Left lung (tissue), 14 donors: ENCODE measurements at places on chromosomes 6 and 20. TPM values are rescaled to one million over a fixed set of nuclear protein-coding genes. Genes with fewer than 3 reads are reported as not detected.

The FAM120B gene
- 34.0 TPM for polyA plus RNA-seq

- DNase-seq, result peak; percentile 56
Measured at GRCh38 chr6:53112404-53112803, 36.2 kb downstream of the GCM1 start.

The TFB1M gene
- polyA plus RNA-seq, result 21.7 TPM

The CAGE1 gene
- polyA plus RNA-seq, result not detected

DNA sequence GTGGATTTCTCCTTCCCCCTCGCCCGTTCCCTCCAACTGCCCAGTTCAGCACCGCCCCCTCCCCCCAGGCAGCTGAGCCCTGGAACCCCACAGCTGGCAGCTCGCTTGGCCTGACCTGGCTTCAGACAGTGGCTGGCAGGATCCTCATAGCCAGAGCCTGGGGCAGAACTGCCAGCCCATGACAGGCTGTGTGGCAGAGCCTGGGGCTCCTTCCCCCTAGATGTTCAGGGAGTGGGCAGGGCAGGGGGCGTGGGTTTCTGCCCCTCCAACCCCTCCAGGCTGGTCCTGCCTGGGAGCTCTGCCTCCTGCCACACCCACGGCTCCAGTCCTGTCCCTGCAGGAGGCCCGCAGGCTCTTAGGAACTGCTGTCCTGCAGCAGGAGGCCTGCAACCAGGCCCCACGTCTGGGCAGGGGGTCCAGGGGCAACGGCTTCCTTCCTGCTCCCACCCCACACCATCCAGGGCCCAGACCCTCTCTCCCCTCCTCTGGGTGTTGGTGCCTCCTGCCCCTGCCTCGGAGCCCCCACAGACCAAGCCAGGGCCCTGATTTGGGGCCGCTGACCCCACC, 9.6 kb upstream of the KCNQ2 start:
- no peak for DNase-seq

The MCCD1 gene
- not detected for polyA plus RNA-seq

DNA sequence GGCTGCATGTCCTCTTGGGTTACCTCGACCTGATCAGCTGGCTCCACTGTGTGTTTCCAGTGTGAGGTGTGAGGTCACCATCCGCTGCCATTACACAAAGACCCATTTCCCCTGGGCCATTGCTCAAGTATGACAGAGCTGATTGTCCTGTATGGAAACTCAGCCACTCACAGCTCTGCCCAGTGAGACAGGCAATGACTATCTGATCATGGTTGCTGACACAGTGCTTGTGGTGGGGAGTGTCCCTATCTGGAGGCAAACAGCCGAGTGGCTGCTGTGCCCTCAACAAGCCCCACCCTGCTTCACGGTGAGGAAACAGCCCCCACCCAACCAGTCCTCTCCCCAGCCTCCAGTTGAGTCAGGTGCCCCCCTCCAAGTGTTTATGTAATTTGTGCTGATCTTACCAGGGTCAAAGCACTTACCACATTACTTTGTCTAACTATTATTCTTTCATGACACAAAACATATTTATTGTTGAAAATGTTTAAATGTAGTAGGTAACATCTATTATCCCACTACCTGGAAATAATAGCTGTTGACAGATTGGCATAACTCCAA, 11.7 kb upstream of the MAPK13 start:
- DNase-seq, result no peak

The CTCFL gene
- 0.39 TPM for polyA plus RNA-seq

DNA sequence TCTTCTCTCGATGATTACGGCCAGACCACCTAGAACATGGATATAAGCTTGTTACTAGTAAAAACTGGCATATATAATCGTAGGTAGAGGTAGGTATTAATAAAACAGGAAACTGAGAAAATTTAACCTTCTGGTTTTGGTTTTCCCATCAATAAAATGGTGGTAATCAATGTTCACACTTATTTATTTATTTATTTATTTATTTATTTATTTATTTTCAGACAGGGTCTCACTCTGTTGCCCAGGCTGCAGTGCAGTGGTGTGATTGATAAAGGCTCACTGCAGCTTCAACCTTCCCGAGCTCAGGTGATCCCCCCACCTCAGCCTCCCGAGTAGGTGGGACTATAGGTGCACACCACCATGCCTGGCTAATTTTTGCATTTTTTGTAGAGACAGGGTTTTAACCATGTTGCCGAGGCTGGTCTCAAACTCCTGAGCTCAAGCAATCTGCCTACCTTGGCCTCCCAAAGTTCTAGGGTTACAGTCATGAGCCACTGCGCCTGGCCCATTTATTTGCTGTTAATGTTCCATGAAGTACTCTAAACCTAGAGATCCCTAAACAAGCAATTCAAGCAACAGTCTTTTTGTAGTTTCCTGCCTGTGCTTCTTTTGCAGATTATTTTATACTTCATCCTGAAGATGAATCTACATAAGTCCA, 11.5 kb downstream of the TOMM6 start:
- DNase-seq, result no peak

The C6orf15 gene
- polyA plus RNA-seq, result not detected

The NRN1 gene
- polyA plus RNA-seq, result 10.1 TPM

DNA sequence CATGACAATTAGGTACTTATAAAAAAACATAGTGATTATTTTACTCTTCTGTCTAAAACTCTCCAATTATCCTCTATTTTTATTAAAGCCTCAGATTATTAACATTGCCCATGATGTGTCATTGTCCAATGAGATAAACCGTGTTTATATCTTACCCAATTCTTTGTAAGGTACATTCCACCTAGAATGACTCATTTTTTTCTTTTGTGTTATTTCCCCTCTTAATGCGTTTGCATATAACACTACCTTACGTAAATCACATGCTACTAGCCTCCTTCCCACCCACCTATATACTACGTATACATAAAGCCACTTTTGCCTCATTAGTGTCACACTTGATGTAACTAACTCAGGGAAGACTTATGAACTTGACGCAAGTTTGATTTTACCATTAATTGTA, 336.3 kb upstream of the PTCHD4 start:
- DNase-seq, result no peak

GRCh38 chr6:12608016-12608860, 108.3 kb upstream of the PHACTR1 start:
- DNase-seq, result no peak

The THEMIS gene
- 0.13 TPM for polyA plus RNA-seq

DNA sequence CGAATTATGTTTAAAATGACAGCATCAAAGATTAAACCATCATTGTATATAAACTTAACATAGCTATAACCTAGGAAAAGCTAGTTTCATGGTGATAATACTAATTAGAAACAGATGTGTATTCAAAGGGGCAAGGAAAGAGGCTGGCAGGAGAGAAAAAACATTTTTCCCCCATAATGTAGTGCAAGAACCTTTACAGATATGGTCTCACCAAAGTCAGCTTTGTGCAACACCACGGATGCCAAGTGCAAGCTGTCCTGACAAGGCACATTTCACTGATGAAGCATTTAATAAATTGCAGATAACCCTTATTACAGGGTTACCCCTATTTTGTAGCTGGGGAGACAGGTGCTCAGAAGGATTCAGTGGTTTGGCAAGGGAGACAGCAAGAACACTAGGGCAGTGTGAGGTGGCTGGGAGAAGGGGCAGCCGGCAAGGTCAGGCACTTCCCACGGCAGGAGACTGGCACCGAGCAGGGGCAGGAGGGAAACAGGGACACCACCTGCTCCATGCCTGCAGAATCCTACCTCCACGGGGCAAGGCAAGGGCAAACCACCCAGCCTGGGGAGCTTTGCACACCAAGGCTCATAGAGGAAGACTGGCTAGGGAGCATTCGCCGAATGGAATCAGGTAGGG, 6.5 kb downstream of the RPS6KA2 start:
- DNase-seq, result no peak

GRCh38 chr20:41234041-41234440, 83.5 kb downstream of the ZHX3 start:
- no peak for DNase-seq

GRCh38 chr6:104936766-104937535, 20.0 kb upstream of the LIN28B start:
- no peak for DNase-seq

DNA sequence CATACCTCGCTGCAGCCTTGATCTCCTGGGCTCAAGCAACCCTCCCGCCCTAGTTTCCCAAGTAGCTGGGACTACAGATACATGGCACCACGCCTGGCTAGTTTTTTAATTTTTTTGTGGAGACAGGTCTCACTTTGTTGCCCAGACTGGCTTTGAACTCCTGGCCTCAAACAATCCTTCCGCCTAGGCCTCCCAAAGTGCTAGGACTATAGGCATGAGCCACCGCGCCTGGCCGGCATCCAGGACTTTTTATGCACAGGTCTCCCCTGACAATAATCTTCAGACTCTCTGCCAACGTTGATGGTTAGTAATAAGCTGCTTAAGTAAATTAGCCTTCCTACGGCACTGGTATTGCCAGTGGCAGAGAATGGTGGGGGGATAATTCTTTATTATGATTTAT, 110.5 kb upstream of the MTHFD1L start:
- DNase-seq, result no peak

DNA sequence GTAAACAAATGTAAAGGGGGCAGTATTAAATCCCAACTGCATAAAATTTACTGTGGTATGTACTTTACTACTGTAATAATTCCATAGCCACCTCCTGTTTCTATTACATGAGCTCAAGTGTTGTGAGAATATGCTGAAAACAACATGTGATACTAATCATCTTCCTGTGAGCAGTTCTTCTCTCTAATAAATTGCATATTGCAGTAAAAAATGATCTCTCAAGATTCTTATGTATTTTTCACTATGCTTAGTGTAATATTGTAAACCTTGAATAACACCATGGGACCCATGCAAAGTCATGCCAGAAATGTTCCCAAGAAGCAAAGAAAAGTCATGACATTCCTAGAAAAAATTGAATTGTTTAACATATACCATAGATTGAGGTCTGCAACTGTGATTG, 133.0 kb upstream of the ATXN1 start:
- no peak for DNase-seq

DNA sequence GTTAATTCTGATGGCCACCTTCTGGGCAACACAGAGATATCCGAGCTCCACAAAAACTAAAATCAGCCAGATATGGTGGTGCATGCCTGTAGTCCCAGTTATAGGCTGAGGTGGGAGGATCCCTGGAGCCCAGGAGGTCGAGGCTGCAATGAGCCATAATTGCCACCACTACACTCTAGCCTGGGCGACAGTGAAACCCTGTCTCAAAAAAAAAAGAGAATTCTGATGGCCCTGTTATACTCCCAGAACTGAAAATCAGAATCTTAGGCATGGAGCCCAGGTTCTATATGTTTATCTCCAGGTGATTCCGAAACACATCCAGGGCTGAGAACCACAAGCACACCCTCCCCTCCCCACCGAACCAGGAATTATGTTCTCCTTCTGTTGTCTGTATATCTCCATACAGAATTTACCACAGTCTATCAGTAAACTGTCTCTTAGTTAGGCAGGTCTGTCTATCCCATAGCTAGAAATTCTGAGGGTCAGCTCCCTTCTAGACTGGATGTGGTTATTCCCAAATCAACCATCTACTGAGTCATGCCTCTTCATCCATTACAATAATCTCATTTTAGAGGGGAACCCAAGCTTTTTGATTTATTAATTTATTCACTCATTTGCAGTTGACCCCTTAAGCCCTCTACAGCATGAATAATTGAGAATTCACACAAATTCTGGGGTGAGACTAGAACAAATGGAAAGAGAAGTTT, 24.8 kb upstream of the CCND3 start:
- DNase-seq, result no peak

The SLA2 gene
- polyA plus RNA-seq, result 1.2 TPM

- no peak for DNase-seq
Measured at GRCh38 chr6:7246401-7247178, 66.4 kb downstream of the SSR1 start.
